Uterus (tissue), 4 donors: ENCODE measurements at places on chromosomes 1 and 21. TPM values are rescaled to one million over a fixed set of nuclear protein-coding genes. Genes with fewer than 3 reads are reported as not detected.

Gene LRRC38
- not detected for total RNA-seq

Gene ITLN2
- total RNA-seq = not detected

GRCh38 chr1:51158263-51158662, 56.2 kb downstream of the C1orf185 start:
- DNase-seq = no peak

Gene UTS2
- not detected for total RNA-seq

Gene ERG
- total RNA-seq = 19.4 TPM

DNA sequence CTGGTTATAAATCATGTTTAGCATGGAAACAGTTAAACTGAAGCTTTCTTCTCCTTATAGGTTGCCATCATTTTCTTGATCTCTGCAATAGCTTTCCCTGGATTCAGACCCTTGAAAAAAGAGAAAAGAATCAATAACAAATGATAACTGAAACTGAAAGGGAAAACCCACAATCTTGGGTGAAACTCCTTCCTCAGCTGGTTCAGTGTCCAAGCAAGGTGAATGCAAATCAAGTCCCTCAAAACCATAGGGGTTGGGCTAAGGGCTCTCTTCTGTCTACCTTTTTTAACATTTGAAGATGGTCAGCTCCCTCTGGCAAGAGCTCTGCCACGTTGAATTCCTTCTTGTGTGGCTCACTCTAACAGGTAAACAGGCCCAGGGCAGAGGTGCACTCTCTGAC, 7.1 kb upstream of the ATP13A2 start:
- DNase-seq = no peak

DNA sequence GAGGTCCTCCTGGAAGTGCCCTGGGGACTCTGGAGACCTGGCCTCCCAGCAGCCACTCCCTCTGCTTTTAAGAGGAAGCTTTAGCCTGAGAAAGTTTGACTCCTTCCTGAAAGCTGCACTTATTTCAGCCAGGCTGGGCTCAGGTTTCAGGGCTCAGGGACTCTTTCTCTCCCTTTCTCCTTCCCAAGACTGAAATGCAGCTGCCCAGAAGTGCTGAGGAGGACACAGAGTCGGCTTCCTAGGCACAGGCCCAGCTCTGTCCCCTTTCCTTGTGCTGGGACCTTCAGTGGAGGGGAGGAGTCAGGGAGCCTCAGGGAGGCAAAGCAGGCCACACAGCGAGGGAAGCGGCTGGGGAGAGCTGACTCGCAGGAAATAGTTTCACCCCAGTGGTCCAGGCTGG, 137.3 kb downstream of the NAV1 start:
- peak; percentile 46 for DNase-seq

Gene LCE6A
- not detected for total RNA-seq

DNA sequence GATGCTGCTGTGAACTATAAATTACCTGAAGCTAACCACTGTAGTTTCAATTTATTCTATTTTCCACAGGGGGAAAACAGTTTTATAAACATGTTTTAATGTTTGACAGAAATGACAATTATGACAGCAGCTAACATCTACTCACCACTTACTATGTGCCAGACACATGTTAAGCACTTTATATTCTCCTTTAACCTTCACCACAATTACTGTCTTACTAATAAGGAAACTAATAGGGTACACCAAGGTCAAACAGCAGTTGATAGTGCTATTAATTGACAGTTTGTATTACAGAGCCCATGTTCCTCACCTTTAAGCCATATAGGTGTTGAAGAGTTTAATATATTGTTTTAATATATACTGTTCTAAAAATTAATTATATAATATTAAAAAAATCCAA, 146.4 kb downstream of the EVI5 start:
- DNase-seq = no peak

Gene CEP170
- total RNA-seq = 51.2 TPM

- DNase-seq = no peak
Observed at GRCh38 chr21:26115305-26115704, 55.3 kb downstream of the APP start.

DNA sequence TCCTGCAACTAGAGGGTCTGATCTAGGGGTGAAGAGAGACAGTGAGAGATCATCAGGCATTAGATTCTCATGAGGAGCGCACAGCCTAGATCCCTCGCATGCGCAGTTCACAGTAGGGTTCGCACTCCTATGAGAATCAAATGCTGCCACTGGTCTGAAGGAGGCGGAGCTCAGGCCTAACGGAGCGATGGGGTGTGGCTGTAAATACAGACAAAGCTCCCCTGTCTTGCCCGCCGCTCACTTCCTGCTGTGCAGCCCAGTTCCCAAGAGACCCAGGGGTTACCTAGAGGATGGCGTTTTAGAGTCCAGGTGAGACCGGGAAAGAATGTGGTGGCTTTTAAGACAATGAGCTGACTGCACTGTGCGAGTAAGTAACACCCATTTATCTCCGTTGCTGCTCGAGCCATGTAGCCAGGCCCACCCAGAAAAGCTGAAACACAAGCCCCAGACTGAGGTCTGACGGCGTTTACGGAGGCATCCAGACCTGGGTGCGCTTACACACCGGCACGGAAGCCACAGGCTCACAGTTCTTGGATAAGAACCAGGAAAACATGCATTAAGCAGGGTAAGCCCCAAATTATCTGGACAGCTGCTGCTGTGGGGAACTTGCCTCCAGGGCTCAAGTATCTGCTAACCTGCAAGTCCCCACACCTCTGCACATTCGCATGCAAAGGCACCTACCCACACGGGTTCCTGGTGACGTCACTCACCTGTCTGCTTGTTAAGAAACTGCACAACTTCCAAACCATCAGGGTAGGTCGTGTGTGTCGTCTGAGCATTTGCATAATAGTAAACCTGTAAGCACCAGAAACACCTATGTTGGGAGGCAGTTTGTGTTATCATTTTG, 12.5 kb downstream of the TCP10L start:
- no peak for DNase-seq

Gene RNU1-1
- under 0.01 TPM for total RNA-seq

Gene CACHD1
- total RNA-seq = 19.2 TPM

GRCh38 chr1:24491577-24492360, 10.9 kb upstream of the RCAN3 start:
- DNase-seq = no peak

DNA sequence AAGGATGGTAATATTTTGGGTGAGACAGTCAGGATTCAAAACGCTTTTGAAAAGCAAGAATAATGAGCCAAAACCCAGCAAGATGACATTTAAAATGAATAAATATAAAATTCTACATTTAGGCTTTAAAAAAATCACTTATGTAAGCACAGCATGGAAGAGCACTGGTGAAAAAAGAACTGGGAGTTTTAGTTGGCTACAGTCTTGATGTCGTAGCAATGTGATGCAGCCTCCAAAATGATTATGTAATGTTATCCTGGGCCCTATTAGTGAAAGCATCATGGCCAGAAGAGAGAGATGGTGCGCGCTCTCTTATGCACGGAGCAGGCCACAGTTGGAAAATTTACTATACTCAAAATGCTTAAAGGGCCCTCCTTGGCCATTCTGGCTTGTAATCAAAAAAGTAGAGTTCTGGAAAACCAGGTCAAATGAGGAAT, 5.1 kb downstream of the KCNJ9 start:
- no peak for DNase-seq
